Astrocyte (in vitro differentiated cells and primary cell): ENCODE measurements at places on chromosomes 4 and X. TPM values are rescaled to one million over a fixed set of nuclear protein-coding genes. Genes with fewer than 3 reads are reported as not detected.

Gene SSX3
- total RNA-seq = not detected in 2 replicates

Gene F11
- not detected in 2 replicates for total RNA-seq

Gene VGLL1
- 1.3 TPM in 1 of 2 replicates, not detected in the other for total RNA-seq

DNA sequence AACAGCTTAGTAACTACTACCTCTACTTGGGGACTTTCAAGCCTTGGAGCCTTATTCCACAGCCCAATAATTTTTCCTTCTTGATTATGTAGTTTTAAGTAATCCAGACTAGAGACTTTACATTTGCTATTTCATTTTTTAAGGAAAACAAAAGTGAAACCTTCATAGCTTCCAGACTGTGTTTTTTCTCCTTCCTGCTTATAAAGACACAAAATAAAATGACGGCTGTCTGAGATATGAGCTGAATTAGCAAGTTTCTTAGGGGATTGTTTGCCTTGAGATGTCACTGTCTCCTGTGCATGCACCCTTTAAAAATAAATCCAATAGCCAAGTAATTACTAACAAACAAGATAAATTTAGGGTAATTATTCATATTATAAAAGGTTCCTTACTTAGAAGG, 78.8 kb upstream of the PACRGL start:
- H3K4me3 ChIP-seq = no peak overlapping the region
- no peak for DNase-seq
- no peaks in the 10 kb centered on the region for H3K27me3 ChIP-seq
- H3K27ac ChIP-seq = no peak overlapping the region
- H3K4me1 ChIP-seq = no peaks in the 10 kb centered on the region
- no peaks in the 10 kb centered on the region for H3K36me3 ChIP-seq

- H3K4me1 ChIP-seq = no peaks in the 10 kb centered on the region
- peaks cover 6% of the 10 kb centered on the region for H3K27me3 ChIP-seq
- no peak overlapping the region for H3K4me3 ChIP-seq
- H3K27ac ChIP-seq = no peak overlapping the region
- H3K36me3 ChIP-seq = no peaks in the 10 kb centered on the region
These were observed 38.8 kb downstream of the ADRA2C start for GRCh38 chr4:3805026-3805425.
